ENCODE measurements at places on chromosomes 6 and 20.

DNA sequence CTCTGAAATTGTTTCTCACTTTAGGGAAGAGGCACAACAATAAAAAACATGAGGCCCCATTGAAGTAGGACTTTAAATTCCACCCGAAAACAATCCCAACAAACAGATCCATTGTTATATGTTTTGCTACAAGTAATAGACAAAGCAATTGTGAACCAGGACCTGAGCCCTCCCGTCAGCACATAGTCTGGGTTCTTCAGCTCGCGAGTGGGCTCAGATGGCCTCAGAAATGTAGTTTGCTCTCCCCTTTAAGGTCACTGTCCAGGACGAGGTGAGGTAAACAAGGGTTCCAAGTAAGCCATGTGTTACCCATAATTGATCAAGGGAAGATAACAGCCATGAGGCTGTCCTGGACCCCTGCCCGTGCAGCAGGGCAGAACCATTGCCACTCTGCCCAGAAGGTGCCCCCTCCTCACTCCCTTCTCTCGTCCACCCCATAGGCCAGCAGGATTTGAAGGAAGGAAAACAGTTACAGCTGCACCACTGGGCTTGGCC is 160.1 kb upstream of the QKI start:
- DNase-seq, result no peak

GRCh38 chr6:128346569-128346968 is 173.8 kb downstream of the PTPRK start:
- DNase-seq, result no peak

GRCh38 chr6:157461000-157461915 is 80.3 kb downstream of the ZDHHC14 start:
- DNase-seq, result peak; percentile 29

DNA sequence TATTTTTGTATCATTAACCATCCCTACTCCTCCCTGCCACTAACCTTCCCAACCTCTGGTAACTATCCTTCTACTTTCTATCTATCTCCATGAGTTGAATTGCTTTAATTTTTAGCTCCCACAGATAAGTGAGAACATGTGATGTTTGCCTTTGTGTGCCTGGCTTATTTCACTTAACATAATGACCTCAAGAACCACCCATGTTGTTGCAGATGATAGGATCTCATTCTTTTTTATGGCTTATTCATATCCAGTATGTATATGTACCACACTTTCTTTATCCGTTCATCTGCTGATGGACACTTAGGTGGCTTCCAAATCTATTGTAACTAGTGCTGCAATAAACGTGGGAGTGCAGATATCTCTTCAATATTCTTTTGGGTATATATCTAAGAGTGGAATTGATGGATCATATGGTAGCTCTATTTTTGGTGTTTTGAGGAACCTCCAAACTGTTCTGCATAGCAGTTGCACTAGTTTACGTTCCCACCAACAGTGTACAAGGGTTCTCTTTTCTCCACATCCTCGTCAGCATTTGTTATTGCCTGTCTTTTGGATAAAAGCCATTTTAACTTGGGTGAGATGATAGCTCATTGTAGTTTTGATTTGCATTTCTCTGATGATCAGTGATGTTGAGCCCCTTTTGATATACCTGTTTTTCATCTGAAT is 201.4 kb downstream of the ARHGAP18 start:
- no peak for DNase-seq

GRCh38 chr6:72616406-72617015 is 5.4 kb upstream of the KCNQ5 start:
- peak; percentile 71 for DNase-seq

GRCh38 chr6:109373331-109373730 is 8.9 kb downstream of the CD164 start:
- no peak for DNase-seq

GRCh38 chr6:163490826-163491577 is 76.5 kb downstream of the QKI start:
- peak; percentile 74 for DNase-seq

GRCh38 chr20:44683263-44684046 is 31.7 kb upstream of the CCN5 start:
- peak; percentile 64 for DNase-seq

DNA sequence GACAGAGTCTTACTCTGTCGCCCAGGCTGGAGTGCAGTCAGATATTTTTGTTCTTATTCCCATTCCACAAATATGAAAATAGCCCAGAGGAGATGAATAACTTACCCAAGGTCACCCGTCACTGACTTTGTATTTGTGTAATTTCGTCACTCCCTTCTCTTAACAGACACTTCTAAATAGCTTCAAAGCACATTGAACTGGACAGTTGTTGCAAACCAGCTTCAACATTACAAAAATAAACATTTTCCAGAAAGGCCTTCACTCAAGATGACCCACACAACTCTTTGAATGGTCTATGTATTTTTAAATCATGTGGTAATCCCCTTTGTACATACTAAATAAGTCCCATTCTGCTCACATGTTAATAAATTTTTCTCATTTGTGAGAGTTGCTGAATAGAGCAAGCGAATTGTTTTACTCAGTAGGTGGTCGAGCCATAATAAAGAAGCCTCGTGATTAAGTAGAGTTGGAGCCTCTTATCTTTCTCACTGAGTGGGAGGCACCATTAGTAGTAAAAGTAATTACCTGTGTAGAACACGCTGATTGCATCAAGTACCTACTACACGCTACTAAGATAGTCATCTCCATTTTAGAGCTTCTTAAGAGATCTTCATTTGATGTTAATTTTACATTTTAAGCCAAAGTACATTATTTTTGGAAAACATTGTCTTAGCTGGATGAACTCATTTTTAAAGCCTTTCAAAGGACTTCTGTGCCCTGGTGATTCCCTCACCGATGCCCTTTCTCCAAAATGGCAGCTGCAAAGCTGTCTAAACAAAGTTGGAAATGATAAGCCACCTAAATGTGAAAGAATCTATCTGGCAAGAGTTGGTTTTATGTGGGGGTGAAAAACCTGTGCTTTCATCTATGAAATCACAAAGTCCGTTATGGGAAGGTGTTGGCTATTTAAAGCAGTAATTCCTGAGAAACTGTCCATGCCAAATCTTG is 110.0 kb downstream of the TSHZ2 start:
- DNase-seq, result no peak

DNA sequence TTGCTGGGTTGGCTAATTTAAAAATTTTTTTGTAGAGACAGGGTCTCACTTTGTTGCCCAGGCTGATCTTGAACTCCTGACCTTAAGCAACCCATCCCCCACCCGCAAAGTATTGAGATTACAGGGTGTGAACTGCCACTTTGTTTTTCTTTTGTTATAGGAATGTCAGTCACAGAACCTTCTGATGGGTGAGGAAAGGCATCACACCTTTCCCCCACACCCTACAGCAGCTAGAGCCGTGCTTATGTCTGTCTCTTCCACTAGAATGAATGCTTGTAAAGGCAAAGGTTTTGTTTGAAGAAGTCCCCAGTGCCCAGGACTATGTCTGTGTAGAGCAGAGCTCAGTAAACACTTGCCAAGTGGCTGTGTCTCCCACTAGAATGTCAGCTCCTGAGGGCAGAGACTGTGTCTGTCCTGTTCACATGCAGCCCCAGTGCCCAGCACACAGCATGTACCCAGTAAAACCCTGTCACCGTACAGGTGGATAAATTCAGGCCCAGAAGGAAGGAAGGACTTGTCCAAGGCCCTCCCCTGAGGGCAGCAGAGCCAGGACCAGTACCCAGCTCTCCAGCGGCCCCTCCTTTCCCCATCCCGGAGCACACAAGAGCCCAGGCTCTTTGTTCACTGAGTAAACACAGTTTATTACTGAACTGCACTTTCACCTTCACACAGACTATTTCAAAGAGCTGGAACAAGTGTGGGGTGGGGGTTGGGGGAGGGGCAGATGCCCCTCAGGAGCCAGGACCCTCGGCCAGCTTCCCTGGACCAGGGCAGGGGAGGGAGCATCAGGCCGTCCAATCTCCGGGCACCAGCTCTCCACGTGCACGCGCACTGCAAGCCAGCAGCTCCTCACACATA is 26.4 kb downstream of the COX4I2 start:
- no peak for DNase-seq

All from cardiac fibroblast (primary cell).